ENCODE measurements at places on chromosomes 3 and 15.

DNA sequence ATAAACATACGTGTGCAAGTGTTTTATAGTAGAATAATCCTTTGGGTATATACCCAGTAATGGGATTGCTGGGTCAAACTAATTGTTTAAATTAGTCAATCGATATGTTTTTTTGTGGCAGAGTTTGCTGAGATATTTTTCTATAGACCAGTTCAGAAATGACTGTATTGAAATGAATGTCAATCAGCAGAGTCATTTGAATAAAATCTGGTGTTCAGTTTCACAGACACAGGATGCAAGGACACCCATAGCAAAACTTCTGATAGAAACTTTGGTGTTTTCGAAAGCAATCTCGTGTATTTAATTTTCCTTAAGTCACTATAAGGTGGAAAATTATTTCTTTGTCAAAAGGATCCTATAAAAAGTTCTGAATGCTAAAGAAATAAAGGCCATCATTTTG is 434.4 kb downstream of the RAP2B start:
- no peak for DNase-seq

- DNase-seq = peak; percentile 73
Measured at GRCh38 chr3:140394488-140395133, 283.3 kb upstream of the TRIM42 start.

GRCh38 chr3:58659051-58659675 is 7.4 kb downstream of the FAM3D start:
- peak; percentile 34 for DNase-seq

GRCh38 chr3:58792921-58793451 is 126.4 kb upstream of the FAM3D start:
- DNase-seq = peak; percentile 11

DNA sequence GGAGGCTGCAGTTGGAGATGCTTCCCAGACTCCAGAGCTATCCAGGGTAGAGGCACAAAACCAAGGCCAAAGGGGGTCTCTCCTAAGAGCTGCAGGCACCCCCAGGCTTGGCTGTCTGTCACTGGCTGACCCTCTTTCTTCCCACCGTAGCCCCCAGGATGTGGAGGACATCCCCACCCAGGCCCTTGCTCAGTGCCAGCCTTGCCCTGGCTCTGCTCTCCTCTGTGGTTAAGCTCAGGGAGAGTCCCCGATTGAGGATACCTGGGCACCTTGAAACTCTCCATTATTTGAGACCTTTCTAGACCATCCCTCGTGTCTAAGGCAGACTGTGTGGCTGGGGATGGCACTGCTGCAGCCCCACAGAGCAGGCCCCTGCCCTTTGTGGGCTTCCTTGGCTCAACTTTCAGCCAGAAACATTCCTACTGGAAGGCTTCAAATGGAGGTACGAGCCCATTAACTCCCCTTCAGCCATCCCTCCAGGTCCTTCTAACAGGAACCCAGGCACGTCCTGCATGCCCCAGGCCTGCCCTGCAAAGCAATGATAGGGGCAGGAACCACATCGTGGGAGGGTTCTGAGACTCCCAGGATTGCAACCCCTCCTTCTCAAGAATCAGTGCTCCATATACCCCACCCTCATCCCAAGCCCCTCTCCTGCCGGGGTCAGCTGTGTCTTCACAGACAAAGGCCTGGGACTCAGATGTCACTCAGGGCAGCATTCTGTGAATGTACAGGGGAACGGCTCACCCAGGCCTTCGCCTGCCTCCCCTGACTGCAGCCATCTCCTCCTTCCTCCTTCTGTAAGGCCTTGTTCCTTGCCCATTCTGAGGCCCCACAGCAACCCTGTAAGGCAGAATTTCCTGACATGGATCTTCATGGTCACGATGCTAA is 102.9 kb upstream of the ABHD17C start:
- DNase-seq = no peak

GRCh38 chr3:103440539-103441203 is 1005.9 kb downstream of the ZPLD1 start:
- DNase-seq = peak; percentile 35

DNA sequence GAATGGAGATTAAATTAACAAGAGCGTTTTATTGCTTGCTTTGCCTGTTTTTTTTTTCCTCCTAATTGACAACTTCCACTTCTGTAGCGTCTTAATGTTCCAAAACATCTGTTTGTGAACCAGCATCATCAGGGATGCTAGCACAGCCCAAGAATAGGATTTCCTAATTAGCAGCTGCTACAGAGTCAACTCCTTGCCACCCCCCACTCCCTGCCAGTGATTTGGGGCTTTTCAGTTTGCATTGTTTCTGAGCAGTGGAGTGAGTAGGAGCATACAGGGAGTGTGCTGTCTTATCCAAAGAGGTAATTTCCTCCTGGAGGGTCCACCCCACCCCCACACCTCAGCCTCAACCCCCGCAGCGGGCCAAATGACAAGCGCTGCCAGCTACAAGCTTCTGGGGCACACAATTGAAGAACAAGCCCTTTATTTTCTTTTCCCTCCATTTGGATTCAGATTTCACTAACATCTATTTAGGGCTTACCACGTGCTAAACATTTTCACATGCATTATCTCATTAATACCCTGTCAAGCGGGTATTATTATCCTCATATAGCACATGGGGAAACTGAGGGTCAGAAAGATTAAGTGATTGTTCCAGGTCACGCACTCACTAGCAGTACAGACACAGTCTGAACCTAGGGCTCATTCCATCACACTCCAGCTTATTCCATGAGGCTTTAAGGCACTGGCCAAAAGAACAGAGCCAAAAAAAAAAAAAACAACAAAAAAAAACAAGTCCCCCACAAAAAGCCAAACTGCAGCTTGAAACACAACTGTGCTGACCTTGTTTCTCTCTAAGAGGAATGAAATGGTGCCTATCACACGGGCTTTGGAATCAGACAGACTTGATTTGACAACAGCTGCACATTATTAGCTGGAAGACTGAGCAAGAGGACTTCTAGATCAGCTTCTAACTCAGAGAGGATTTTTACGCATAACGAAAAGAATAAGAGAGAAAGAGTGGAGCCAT is 16.4 kb downstream of the HEG1 start:
- DNase-seq = no peak

DNA sequence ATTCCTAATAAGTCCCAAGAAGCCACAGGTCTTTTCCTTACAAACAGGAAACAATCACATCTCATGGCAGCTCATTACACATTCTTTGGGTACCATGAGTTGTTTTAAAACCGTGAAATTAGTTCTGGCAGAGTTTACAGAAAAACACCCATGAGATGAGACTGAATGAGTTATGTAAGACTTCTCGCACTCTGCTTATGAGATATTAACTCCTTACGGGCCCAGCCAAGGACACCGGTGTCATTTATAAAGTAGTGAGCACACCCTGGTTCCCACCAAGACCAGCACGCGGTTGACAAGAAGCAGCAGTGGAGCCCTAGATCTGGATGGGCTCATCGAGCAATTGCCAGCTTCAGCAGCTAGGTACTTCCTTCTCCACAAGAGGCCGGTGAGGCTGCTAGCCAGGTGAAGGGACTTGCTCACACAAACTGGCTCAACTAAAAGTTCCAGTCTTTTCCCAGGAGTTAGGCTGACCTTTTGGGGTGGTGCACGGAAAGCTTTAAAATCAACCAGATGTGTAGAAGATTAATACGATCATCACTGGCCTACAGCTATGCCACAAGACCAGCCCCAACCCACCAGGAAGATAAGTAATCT is 318.6 kb upstream of the ICE2 start:
- DNase-seq = no peak

- DNase-seq = no peak
Measured at GRCh38 chr15:83066034-83066733, 868 bp downstream of the BTBD1 start.

DNA sequence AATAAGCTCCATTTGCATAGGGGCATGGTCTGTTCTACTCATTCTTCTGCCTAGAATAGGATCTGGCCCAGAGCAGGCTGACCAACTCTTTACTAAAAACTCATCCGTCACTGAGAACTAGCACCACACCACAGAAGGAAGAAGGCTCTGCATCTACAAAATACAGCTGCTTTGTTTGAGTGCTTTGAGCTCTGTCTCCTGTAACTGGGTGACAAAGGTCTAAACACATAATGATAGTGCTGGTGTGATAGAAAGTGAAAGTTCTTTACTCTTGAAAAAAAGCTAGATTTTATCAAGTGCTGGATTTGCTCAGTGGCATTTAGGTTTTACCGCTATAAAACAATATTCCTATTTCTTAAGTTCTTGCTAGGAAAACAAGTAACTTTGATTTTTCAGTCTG is 140.7 kb downstream of the FHIT start:
- DNase-seq = no peak

DNA sequence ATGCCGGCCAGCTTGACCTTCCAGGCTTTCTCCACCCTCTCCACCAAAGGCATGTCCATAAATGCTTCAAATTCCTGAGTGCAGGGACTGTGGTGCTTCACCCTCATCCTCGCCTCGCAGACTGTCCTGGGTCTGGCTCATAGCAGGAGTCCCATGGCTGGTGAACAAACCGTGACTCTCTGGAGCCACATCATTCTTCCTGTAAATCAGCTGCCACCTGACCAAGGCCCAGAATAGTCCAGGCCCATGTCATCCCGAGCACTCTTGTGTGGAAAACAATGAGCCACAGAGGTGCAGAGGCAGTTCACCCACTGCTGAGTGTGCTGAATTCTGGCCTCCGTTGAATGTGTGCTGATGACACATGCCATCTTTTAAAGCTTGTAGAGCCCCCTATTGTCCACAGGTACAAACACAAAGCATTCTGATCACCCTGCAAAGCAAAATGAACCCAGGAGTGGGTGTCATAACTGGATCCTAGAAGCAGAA is 68.6 kb downstream of the ABHD5 start:
- peak; percentile 60 for DNase-seq

GRCh38 chr15:50945725-50946124 is 37.2 kb downstream of the AP4E1 start:
- DNase-seq = peak; percentile 38

GRCh38 chr3:3177861-3178497 is 1.5 kb downstream of the CRBN start:
- DNase-seq = peak; percentile 40

DNA sequence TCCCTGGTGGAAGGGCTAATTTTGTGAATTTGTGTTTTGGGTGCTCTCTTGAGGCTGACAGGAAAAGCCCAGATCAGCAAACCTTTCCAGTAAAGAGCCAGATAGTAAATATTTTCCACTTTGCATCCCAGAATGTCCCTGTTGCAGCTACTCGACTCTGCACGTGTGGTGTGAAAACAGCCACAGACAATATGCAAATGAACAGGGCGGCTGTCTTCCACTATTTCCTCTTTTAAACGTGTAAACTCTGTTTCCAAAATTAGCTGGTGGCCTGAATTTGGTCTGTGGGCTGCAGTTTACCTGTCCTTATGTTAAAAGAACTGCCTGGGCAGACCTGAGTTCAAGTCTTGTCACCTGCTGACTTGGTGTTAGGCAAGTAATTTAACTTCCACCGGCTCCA is 202.7 kb downstream of the EDEM1 start:
- DNase-seq = no peak

- no peak for DNase-seq
Measured at GRCh38 chr15:69015591-69015990, 1.1 kb downstream of the NOX5 start.

GRCh38 chr15:78930577-78931388 is 14.1 kb downstream of the CTSH start:
- peak; percentile 99 for DNase-seq

DNA sequence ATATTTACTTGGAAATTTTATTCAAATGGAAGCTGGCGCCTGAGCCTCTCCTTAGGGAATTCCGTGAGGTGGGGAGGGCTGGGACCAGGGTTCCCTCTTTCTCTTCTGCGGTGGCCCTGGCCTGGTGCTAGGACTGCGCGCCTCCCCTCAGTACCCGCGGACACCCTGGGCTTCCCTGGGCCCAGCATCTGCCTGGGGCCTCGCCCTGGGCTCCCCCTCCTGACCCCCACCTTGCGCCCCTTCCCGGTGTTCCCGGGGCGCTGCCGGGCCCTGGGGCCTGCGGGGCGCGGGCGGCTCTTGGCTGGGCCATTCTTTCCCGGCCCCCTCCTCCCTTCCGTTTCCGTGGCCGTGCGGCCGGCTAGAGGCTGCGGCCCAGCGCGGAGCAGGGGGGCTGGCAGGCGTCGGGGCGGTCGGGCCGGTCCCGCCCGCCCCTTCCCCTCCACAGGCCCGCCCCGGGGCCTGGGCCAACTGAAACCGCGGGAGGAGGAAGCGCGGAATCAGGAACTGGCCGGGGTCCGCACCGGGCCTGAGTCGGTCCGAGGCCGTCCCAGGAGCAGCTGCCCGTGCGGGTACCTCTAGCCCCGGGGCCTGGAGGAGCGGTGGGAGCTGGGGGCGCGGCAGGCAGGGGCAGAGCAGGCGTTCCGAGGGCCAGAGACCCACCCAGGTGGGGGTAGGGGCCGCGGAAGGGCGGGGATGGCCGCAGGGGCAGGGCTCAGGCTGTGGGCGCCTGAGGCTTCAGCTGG is at the start of gene FES:
FES (plus strand) TSS at position 529 of the 743 bp plus-strand sequence. CDS start 542 bp downstream, outside the sequence.
- DNase-seq = no peak

- DNase-seq = no peak
Measured at GRCh38 chr15:48265135-48265534, 59.0 kb downstream of the SLC12A1 start.

DNA sequence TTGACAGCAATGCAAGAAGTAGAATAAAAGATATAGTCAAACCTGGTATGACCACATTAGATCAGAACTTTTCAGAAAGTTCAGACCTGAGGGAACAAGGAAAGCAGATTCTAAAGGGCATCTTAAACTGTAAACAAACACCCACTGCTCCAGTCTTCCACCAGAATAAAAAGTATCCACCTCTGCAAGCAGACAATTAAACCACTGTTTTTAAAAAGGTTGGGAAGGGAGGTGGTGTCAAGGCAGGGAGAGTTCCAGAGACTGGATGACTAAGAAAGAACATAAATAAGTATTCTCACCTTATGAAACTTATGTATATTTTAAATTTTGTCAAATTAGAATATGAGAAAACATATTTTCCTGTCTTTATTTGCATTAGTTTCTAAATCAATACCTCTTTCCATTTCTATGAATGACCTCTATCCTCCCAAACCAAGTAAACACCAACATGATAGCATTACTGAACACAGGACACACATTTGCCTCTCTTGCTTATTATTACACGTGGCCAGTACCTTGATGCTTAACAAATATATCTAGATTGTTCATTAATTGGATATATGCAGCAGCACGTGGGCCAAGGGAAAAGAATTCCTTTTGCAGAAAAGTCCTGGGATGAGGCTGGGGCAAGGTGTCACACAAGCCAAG is 31.6 kb downstream of the PIK3CB start:
- DNase-seq = no peak

- peak; percentile 24 for DNase-seq
Measured at GRCh38 chr3:143119974-143120715, 574 bp downstream of the CHST2 start.

GRCh38 chr3:17972959-17973906 is 230.8 kb upstream of the TBC1D5 start:
- DNase-seq = no peak

DNA sequence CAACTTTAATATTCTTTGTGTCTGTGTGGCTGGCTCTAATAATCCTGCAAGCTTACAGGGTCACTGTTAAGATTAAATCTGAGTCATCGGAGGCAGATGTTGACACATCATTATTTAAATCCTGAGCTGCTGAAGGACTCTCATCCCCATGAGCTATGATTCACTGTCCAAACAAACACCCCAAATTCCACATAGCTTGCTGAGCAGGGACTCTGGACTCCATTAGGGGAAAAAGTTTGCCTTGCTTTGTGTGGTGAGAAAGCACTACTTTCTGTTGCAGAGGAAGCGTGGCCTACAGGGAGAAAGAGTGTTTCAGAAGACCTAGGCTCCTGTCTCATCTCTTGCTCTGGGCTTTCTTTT is 213.7 kb downstream of the PDCD6IP start:
- peak; percentile 96 for DNase-seq

All from epithelial cell of esophagus (primary cell).